ENCODE measurements at places on chromosomes 11 and 22. TPM values are rescaled to one million over a fixed set of nuclear protein-coding genes. Genes with fewer than 3 reads are reported as not detected.
A peak's percentile ranks its signal among the peaks of the same experiment; 100 is the strongest.

The SAA2 gene
- total RNA-seq, result not detected

The NCR3LG1 gene
- total RNA-seq, result 4.5 TPM

The SHANK2 gene
- total RNA-seq, result 1.6 TPM

The PNPLA3 gene
- total RNA-seq, result not detected

GRCh38 chr11:26112264-26112663 lies 219.7 kb upstream of the ANO3 start:
- ATAC-seq, result no peak

DNA sequence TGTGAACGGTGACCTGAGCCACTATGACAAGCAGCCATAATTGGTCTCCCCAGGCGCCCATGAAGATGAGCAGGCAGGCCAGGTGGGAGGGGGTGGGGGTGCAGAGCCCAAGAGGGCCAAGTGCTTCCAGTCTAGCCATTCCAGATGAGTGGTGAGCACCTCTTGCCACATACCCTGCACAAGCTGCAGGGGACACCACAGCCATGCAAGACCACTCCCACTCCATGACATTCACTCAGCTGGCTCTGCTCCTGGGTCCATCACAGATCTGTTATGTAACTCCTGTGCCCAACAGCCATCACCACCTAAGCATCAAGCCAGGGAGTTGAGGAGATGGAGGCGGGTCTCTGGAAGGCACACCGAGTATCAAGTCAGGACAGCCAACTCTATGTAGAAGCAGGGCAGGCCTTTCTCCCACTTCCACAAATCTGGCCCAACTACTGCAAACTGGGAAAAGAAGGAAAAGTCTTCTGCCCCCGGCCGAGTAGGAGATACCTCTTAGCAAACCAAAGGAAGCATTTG lies 8.4 kb downstream of the TMEM184B start:
- ATAC-seq, result no peak

DNA sequence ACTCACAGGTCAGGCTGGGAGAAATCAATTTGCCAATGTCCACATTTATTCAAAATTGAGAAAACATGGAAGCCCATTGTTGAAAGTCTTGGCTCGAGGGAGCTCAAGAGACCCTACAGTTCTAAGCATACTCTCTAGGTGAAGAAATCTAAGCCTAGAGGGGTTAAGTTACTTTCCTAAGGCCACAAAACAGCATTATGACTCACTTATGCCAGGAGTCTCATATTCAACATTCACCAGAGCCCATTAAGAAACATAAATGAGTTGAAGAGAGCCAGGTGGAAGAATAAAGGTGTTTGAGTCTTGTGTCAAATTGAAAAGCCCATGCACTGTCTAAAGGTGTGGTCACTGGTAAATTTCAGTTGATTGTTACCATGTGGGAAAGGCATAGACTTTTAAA lies 108.1 kb downstream of the INSC start:
- no peak for ATAC-seq

- peak; percentile 50 for ATAC-seq
Measured at GRCh38 chr11:8219257-8220021, 44.2 kb downstream of the LMO1 start.

DNA sequence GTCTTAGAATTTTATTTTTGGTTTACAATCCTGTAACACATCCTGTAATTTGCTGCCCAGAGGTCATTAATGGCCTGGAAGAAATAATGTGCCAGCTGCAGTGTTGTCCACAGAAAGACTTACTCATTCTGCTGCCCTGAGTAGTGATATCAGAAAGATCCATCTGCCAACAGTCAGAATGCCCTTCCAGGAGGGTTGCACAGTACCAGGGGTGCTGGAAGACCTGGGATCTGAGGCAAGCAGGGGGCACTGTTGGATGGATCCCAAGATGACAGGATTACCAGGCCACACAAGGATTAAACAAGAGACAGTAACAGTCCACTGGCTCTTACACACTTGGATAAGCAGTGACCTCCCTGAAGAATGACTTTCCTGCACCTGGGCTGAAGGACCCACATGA lies 93.8 kb upstream of the TOP3B start:
- no peak for ATAC-seq

DNA sequence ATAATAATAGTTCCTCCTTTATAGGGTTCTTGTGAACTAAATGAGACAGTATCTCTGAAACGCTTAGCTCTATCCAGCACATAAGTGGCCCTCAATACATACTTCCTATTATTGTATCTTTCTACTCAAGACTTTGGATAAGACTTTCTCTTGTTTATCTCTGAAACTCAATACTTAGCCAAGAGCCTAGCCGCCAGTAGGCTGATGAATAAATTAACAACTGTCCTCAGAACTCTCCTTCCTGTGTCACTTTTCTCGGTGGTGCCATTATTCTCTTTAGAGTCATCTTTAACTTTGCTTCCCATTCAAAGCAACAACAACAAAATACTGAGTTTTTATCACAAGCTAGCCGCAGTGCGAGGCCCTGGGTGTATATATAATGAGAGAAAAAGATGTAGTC lies 86.9 kb downstream of the FAM83F start:
- ATAC-seq, result no peak

GRCh38 chr11:16406226-16406625 lies 49.9 kb upstream of the SOX6 start:
- no peak for ATAC-seq

- peak; percentile 77 for ATAC-seq
Measured at GRCh38 chr11:76629853-76630599, 40.5 kb downstream of the LRRC32 start.

- no peak for ATAC-seq
Measured at GRCh38 chr22:23565915-23566704, 14.0 kb downstream of the IGLL1 start.

DNA sequence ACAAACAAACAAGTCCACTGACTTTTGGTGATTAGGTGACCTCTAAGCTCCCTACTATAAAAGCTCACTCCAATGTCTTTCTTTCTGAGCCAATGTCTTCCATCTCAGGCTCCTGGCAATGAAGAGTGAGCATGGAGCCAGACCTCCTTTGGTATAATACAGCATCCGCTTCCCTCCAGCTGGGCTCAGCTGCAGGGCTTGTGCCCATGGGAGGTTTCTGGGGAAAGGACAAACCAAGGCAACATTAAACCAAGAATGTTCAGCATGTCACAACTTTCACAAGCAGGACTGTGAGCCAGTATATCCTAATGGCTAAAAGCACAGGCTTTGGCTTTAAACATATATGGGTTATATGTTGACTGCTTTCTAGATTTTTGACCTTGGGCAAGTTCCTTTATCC lies 58.8 kb downstream of the EHF start:
- ATAC-seq, result no peak
